AG10803 (cell line): ENCODE measurements at places on chromosomes 7 and 10.

DNA sequence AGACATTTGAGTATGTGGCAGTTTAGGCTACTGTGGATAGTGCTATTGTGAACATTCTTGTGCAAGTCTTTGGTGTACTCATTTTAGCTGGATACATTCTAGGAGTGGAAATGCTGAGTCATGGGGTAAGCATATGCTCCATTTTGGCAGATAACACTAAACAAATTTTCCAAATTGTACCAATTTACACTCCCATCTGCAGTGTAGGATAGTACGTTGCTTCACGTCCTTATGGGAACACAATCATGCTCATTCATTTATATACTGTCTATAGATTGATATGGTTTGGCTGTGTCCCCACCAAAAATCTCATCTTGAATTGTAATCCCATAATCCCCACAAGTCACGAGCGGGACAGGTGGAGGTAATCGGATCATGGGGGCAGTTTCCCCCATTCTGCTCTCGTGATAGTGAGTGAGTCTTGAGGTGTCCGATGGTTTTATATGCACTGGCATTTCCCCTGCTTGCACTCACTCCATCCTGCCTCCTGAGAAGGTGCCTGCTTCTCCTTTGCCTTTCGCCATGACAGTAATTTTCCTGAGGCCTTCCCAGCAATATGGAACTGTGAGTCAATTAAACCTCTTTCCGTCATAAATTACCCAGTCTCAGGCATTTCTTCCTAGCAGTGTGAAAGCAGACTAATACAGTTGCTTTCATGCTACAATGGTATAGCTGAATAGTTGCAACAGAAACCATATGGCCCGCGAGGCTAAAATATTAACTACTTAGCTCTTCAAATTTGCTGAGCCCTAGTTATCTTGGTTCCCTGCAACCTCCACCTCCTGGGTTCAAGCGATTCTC, 25.6 kb downstream of the RNF216 start:
- DNase-seq: peak; percentile 86

- DNase-seq: no peak
Measured at GRCh38 chr10:6119423-6119822, 30.6 kb downstream of the RBM17 start.

DNA sequence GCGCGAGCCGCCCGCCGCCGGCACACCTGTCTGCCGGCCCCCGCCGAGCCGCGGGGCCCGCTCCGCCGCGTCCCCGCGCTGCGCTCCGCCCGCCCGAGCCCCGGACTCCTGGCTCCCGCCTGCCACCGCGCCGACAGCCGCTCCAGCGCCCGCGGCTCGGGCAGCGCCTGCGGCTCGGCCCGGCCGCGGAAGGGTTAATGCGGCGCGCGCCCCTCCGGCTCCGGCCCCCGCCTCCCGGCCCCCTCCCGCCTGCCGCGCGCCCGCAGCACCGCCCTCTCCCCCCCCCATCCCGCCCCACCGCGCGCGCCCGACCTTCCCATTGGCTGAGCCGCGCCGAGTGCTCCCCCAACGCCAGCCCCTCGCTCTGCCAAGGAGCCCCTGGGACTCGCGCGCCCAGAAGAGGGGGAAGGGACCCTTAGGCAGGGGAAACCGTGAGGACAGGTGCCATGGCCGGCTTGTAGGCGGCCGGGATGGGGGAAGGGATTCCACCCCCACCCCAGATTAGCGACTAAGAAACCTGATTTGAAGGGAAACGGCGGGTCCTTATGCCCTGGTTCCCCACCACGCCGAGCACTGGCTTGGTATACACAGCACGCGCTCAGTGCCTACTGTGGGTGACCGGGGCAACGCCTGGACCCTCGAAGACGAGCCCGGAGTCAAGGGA, at the start of gene KCNH2:
Gene KCNH2 (minus strand): TSS at position 196 of the 664 bp plus-strand sequence. CDS start 408 bp downstream, outside the sequence.
- DNase-seq: no peak

DNA sequence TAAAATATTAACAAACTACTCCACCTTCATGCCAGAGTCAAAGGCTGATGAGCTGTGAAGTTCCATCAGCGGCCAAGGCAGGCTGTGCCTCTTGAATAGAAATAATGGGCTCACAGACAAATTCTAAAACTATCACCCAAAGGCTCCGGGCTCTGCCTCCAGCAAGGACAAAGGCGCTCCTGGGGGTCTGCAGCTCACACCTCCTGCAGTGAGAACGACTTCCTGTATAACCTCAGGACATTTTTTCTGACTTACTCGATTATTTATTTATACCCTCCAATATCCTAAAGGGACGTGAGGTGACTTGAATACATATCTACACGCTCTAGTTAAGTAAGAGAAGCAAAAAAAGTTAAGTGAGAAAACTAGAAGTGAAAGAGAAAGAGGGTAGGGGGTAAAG, 500.7 kb downstream of the CCSER2 start:
- no peak for DNase-seq

DNA sequence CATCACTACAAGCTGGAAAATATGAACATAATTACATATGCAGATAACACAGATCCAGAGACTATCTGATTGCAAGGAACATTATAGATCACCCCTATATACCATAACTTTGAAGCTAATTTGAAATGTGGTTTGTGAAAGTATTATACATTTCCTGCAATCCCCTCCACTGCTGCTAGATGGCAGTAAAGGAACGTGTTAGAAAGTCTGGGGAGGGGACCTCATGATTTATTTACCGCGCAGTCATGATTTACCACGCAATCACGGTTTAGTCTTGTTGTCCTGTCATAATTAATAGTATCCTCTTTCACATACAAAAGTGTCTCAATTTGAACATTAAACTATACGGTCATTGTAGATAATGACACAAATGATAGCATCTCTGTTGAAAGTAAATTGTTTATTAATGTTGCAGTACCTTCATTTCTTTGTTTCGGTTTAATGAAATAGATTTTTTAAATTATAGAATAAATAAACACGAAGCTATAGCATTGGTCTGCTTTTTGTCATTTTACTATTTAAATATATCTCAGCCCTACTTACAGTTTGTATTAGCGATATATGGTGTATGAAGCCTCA, 145.3 kb upstream of the PRSS1 start:
- DNase-seq: peak; percentile 40
